ENCODE measurements at places on chromosomes 11 and 22.

DNA sequence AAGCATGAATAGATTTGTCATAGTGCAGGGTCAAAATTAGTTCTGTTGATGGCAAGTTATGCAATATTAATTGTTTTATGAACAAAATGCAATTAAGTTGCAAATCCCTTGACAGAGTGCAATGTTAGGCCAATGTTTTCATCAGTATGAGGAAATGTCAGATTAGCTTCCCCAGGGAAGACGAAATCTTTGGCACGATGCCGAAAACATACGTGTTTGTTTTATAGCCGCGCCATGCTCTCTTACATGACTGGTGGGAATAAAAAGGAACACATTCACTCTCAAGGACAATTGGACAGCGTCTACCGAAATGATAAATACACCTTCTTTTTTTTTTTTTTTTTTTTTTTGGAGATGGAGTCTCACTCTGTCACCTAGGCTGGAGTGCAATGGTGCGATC, 27.0 kb downstream of the MFNG start:
- DNase-seq: no peak

GRCh38 chr11:12746593-12747097, 72.4 kb downstream of the TEAD1 start:
- no peak for DNase-seq

- DNase-seq: no peak
These were observed 240.5 kb upstream of the FAT3 start for GRCh38 chr11:91984033-91984584.

- DNase-seq: no peak
These were observed 13.2 kb downstream of the RGL4 start for GRCh38 chr22:23704062-23704461.

- DNase-seq: no peak
These were observed 1.2 kb downstream of the SYVN1 start for GRCh38 chr11:65132988-65133700.

DNA sequence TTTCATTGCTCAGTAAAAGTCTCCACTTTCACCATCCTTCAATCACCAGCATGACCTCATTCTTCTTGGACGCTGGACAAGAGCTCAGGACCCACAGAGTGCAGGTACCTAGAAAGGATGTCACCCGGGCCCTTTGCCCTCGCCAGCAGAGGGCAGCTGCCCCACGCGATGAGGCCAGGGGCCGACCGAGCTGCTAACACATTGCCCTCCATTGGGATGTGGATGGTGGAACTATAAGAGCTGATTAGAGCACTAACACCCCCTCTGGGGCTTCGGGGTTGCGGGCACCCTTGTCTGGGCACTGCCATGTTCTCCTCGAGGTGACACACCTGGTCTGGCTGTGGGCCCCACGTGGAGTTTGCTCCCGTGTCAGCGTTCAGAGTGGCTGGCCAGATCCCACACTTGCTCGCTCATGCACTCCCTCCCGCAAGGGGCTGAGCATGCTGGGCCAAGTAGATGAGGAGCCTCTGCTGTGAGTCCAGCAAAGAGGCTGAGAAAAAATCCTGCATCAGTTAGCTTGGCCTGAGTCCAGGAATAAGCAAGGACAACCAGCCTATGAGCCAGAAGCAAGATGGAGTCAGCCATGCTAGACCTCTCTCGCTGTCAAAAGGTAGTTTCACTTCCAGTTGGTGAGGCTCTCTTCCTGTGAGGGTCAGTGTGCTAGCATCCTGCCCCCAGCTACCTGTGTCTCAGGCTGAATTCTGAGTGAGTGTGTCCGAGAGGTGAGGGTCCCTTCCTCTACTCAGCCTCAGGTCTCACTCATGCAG, 9.8 kb downstream of the KRTAP5-6 start:
- no peak for DNase-seq

GRCh38 chr22:19232623-19233022, 54.1 kb upstream of the SLC25A1 start:
- DNase-seq: no peak

- DNase-seq: no peak
These were observed 89.0 kb downstream of the RRAS2 start for GRCh38 chr11:14269692-14270573.

- no peak for DNase-seq
These were observed 5.3 kb downstream of the ADA2 start for GRCh38 chr22:17213976-17214375.

DNA sequence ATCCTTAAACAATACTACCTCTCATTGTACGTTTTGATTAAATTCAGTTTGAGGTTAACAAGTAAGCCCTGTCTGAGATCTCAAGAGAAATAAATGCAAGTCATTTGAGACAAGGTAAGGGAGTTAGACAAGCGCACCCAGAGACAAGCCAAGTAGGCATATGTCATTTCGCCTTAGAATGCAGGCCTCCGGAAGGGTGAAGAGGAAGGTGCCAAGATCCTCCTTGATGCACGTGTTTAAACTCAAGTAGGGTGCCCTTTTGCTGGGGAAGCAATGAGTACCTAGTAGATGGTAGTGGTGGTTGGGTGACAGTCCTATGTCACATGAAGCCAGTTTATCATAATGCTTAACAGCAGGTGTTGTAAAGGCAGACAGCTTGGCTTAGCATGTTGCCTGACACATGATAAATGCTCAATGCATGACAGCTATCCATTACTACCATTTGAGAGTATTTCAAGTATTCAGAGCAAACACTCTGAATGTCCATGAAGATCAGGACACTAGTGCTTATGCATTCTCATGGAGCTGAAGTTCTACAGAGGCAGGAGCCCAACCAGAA, 415.9 kb downstream of the TMEM135 start:
- DNase-seq: no peak

DNA sequence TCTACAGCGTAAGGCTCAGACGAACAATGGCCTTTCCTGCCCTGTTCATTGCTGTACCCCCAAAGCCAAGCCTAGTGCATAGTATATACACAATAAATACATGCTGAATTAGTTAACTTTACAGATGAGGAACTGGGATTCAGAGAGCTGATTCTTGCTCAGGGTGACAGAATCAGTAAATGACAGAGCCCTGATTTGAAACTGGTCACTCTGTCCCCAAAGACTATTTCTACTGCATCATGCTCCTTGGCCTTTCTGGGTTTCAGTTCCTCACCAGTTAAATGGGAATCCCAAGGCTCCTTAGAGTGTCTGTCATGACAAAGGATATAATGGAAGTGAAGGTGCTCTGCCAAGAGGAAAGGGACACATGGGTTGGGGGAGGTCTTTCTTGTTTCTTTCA, 50.5 kb upstream of the TSKU start:
- DNase-seq: no peak

DNA sequence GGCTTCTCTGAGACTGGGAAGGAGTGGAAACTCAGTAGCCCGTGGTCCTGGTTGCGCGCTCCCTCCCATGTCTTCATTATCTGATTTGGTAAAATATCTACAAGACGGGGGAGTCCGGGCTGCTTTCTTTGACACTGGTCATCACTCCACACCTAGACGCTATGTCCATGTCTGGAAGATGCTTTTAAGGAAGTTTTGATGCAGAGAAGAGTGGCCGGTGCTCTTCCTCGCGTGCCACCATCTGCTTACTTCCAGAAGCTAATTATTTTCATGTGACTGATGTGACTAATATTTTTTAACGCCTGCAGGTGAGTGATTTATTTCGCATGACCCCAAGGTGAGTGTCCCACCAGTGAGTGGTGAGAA, 339 bp upstream of the TRIM21 start:
- DNase-seq: no peak

GRCh38 chr11:60097189-60097588, 8.7 kb downstream of the MS4A2 start:
- DNase-seq: no peak

DNA sequence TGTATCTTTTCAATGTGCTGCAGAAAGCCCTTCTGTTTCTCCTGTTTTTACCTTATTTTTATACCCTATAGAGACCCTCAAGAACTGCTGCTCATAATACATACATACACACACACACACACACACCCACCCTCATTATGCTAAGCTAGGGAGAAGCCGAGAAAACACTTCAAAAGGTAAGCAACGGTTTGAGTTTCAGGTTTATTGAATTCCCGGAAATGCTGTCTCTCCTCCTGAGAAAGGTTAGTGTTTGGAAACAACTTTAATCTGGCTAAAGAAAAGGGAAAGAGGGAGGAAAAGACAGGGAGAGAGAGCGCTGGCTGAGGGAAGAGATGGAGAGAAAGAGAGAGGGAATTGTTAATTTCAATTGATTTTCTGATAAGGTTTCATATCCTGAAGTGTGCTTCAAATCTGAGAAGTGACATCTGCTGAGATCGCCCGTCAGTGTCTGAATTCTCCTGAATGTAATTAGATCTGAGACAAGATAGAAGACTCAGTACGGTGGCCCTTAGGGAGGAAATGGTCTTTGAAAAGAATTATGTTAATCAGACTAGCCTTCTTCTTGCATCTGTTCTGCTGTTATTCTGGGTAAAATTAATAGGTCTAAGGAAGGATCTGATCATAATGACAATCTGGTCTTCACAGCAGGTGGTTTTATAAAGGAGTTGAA, 169.1 kb downstream of the NXPE2 start:
- no peak for DNase-seq

Measured in GM04503 (cell line).